Activated CD4-positive, alpha-beta T cell treated with anti-CD3 and anti-CD28 coated beads, Interleukin-2, Interleukin-4, amounts not matched to agents 100 ng/mL and 50 ng/mL, durations not matched to agents 16 hours and 8 hours (primary cell): ENCODE measurements at places on chromosomes 12 and 14.

GRCh38 chr14:103886304-103887169 lies 39.2 kb upstream of the PPP1R13B start:
- no peak for DNase-seq

DNA sequence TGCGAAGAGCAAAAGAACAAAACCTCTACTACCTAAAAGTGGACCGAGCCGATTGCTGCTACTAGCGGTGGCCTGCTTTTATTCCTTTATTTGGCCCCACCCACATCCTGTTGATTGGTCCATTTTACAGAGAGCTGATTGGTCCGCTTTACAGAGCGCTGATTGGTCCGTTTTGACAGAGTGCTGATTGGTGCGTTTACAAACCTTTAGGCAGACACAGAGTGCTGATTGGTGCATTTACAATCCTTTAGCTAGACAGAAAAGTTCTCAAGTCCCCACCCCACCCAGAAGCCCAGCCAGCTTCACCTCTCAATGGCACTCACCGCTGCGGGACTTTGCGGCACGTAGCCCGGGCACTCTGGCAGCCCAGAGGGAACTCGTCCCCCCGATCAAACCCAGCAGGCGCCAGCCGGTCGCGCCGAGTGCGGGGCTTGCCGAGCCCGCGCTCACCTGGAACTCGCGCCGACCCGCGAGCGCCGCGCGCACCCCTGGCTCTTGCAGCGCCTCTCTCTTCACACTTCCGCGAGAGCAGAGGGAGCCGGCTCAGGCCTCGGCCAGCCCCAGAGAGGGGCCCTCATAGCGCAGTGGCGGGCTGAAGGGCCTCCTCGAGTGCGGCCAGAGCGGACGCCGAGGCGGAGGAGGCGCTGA lies 8.7 kb upstream of the FGD4 start:
- peak; percentile 21 for DNase-seq

DNA sequence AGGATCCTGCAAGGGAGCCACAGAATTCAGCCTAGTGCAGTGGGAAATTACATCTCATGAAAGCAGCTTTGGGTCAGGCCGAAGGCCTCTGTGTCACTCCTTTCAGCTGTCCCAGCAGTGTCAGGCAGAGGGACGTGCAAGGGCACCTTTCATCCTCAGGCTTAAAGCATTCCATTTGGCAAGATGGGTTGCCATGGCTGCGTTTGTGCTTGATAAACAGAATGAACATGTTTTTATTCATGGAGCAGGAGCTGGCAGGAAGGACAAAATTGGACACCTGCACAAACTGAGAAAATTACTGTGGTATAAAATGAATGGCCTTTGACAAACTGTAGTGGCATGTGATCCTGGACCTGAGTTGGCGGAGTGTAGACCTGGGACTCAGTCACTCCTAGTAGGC lies 29.4 kb downstream of the ACAD10 start:
- no peak for DNase-seq

GRCh38 chr14:61051051-61051450 lies 70.0 kb downstream of the SLC38A6 start:
- DNase-seq, result no peak

DNA sequence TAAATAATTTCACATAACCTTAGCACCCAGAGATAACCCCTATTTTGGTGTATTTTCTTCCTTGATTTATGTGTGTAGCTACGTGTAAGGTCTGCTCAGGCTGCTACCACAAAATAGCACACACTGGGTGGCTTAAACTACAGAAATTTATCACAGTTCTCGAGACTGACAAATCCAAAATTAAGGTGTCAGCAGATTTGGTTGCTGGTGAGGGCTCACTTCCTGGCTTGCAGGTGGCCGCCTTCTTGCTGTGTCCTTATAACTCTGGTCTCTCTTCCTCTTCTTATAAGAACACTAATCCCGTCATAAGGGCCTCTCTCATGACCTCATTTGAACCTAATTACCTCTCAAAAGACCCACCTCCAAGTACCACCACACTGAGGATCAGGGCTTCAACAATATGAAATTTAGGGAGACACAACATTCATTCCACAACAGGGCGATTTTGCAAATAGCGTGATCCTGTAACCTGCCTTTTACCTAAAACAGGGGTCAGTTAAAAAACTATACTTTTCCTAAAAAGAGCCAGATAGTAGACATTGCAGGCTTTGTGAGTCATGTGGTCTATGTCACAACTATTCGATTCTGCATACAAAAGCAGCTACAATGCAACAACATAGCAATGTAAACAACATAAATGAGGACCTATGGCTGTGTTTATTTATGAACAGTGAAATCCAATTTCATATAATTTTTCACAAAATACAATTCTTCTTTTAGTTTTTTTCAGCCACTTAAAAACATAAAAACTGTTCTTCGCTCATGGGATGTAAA lies 371.7 kb downstream of the DPF3 start:
- peak; percentile 19 for DNase-seq

- no peak for DNase-seq
Observed at GRCh38 chr12:31016057-31016456, 57.6 kb upstream of the DDX11 start.

DNA sequence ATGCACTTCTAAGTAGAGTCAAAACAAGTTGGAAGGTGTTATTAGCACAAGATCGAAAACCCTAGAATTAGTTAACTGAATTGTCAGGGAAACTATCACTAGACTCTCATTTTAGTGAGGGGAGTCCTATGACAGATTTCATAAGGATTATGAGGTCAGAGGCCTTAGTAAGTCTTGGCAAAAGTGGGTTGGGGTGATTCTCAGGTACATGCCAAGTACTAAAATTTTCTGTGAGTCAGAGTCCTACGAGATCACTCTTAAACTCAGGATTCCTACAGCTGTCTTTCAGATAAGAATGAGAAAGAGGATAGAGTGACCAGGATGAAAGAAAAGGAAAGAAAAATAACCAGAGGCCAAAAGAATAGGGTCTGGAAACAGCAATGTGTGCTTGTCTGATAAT lies 50.8 kb upstream of the BBS10 start:
- DNase-seq, result no peak

DNA sequence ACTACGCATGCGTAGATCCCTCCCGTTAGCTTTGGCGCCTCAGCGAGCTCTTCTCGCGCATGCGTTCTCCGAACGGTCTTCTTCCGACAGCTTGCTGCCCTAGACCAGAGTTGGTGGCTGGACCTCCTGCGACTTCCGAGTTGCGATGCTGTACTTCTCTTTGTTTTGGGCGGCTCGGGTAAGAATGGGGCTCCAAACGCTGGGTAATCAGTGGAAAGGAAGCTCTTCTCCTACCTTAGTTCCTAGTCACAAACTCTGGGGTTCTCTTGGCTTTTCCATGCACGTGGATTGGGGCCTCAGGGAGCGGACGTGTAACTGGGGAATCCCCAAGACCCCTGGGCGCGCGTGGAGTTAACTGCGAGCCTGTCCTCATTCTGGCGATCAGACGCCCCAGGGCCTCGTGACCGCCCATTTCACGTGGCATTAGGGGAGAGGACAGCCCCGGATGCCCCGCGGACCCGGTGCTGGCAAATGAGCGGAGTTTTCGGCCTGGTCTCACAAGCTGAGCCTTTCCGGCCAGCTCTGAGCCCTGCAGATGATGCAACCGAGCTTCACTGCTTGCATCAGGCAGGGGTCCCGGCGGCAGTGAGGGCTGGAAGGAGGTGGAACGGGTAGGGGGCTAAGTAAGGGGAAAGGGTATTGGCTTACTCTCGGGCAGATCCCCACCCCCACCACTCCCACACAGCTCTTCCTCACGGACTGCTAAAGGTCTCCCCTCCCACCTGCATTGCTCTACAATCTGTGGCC lies at the start of gene SHMT2:
Gene SHMT2, plus strand, starts transcription at position 78 of the 747 bp plus-strand sequence. Its CDS starts 68 bp downstream, at position 146.
- DNase-seq, result peak; percentile 98

DNA sequence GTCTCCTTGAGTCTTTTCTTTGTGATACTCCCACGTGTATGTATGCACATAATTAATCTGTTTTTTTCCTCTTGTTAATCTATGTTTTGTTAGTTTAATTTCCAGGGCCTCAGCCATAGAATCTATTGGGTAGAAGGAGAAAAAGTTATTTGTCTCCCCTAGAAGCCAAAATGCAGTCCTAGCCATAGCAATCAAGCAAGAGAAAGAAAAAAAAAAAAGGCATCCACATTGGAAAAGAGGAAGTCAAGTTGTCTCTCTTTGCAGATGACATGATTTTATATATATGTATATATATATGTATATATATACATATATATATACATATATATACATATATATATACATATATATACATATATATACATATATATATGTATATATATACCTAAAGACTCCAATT lies 25.4 kb upstream of the ETV6 start:
- no peak for DNase-seq

DNA sequence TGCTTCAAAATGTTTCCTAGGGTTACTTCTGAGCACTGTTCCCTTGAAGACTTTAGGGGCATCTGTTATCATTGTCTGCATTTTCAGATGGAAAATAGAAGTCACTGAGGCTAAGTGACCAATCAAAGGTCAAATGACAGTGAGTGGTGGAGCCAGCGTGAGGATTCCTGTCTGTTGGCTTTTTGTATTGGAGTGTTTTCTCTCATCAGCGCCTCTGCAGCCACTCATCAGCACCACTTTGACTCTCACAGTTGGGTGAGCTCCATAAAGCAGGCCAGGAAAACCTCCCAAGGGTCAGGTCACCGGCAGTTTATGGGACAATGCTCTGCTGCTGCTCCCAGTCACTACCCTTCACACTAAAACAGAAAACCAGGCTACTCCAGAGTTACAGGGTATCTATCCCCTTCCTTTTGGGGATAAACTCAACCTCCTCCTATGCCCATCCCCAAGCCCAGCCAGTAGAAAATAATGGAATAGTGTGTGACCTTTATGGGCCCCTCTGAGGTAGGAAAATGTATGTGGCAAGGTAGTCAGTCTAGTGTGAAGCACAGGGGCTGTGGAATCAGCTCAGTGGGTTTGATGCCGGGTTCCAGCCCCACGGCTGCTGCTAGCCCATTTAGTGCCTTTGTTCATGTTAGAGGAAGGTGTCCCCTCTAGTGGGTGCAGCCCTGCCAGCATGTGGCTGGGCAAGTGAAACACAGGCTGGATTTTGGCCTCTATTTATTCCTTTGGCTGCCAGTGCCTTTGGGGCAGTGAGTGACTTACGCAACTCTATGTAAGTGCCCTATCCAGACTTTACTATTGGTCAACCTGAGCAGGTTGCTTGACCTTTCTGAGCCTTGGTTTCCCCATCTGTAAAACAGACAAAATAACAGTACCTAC lies 133.8 kb upstream of the CPM start:
- no peak for DNase-seq

- no peak for DNase-seq
Observed at GRCh38 chr12:57896115-57896433, 45.3 kb upstream of the ATP23 start.
